Activated gamma-delta T cell treated with Interleukin-2 at 50 U/mL for 16 hours (primary cell): ENCODE measurements at places on chromosomes 2 and 18.

DNA sequence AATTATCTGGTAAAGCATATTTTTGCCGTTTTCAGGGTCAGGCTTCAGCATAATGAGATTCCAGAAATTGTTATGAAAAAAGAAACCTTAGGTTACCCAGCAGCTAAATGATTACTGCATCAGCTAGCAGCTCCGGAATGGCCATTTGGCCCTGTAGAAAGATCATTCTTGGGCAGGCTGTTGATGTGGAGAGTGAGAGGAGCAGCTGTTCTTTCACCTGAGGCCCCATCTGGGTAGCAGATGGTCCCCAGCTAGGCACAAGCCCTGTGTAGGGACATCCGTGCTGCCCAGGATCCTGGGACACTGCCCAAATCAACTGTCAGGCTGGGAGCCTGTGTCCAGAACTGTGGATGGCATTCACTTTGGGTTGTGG, 61.8 kb downstream of the NEDD4L start:
- DNase-seq, result no peak

GRCh38 chr2:67952066-67952465, 110.7 kb downstream of the C1D start:
- DNase-seq, result no peak

GRCh38 chr2:172698041-172698863, 37.4 kb upstream of the RAPGEF4 start:
- no peak for DNase-seq

GRCh38 chr18:76365561-76365960, 129.5 kb downstream of the ZNF516 start:
- no peak for DNase-seq

DNA sequence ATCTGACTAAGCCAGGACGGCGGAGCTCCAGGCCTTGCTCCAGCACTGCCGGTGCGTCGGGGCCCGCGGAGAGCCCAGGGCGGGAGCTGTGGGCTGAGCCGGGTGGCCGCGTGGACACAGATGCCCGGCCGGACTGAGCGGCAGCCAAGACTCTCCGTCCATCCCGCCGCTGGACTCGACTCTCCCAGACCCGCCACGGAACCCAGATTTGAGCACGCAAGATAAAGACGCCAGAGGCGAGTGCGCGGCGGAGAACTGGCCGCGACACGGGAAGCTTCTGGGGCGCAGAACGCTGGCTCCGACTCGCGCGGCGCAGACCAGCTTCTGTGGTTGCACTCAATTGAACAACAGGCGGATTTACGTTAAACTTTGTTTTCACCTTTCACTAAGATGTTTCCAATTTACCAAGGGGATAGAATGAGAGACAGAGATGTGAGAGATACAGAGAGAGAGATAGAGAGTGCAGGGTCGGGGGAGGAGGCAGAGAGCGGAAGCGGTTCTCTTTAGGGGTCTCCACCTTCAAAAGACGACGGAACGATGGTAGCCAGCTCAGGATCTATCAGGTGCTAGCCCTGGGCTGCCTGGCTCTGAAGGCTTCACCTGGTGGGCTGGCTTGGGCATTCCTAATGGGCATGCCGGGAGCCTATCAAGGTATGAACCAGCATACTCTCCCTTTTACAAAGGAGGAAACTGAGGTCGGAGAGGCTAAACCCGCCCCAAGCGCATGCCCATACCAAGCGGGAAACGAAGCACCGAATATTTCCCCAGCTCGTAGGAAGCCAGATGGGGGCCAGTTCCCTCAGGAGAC, 10.4 kb upstream of the EN1 start:
- DNase-seq, result no peak

GRCh38 chr18:65548316-65548715, 202.5 kb upstream of the CDH7 start:
- DNase-seq, result no peak

DNA sequence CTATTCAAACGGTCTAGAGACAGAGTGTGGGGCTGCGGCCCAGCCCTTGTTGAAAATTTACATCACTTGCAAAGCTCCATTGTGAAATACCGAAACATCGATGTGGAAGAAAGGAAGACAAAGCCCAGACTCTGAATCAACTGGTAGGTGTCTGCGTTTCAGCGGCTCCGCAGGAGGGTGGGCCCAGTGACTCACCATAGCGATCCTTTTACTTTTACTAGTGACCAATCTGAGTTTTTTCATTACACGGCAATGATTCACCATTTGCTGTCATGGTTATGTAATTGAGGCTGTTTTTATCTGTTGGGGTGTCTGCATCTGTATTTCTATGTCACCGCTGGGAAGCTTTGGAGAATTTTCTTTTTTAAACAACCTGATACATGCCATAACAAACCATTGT, 66.6 kb upstream of the ODC1 start:
- no peak for DNase-seq

GRCh38 chr2:160996584-160996983, 163.6 kb upstream of the TANK start:
- DNase-seq, result no peak

DNA sequence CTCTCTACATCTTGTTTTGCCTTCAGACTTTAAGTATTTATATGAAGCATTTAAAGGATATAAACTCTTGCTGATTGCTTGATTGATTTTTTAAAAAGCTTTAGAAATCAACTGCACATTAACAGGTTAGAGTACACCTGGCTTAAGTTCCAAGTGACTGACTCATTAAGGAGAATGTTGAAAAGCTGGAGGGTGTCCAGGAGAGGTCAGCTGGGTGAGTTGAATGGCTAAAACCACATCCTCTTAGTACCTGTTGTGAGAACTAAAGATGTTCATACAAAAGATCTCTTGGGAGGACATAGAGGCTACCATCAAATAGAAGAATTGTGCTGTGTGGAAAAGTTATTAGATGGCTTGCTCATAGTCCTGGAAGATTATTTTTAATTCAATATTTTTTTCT, 206.8 kb downstream of the TXNL1 start:
- DNase-seq, result no peak

- no peak for DNase-seq
Observed at GRCh38 chr2:163171786-163172530, 333.4 kb upstream of the KCNH7 start.
